Activated CD8-positive, alpha-beta T cell treated with anti-CD3 and anti-CD28 coated beads, Interleukin-2, amount 10 ng/mL, durations not matched to agents 7 days and 5 days (primary cell): ENCODE measurements at places on chromosomes 16 and 17.
A peak's percentile ranks its signal among the peaks of the same experiment; 100 is the strongest.

DNA sequence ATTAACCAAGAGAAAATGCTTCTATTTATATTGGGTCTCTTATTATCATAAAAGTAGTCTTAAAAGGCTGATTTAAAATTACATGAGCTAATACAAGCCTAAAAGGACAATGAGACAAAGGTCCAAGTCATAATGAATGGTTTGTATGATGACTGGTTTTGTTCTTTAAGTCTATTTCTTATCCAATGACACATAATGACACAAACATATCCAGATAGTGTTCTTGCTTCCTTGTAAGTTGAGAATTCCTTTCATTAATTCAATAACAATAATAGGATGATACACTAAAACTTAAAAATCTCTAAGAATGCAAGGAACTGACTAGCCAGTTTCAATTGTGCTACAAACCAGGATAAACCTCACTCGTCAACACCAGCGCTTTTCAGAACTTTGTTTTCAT, 244.1 kb downstream of the CEP112 start:
- DNase-seq: no peak

DNA sequence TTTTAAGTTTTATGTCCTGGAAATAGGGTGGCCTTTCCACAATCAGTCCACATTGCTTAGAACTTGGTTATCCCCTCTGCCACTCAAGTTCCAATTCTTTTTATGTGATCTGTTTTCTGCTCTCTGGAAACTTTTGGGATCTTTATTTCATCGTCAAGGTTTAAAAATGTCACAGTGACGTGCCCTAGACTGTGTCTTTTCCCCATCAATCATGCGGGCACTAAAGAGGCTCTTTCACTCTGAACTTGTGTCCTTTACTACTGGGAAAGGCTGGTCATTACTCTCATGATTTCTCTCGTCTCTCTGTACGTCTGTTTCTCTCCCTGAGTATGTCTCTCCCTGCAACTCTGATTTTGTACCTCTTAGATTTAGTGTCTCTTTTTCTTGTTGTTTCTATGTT, 189.8 kb upstream of the AXIN2 start:
- no peak for DNase-seq

DNA sequence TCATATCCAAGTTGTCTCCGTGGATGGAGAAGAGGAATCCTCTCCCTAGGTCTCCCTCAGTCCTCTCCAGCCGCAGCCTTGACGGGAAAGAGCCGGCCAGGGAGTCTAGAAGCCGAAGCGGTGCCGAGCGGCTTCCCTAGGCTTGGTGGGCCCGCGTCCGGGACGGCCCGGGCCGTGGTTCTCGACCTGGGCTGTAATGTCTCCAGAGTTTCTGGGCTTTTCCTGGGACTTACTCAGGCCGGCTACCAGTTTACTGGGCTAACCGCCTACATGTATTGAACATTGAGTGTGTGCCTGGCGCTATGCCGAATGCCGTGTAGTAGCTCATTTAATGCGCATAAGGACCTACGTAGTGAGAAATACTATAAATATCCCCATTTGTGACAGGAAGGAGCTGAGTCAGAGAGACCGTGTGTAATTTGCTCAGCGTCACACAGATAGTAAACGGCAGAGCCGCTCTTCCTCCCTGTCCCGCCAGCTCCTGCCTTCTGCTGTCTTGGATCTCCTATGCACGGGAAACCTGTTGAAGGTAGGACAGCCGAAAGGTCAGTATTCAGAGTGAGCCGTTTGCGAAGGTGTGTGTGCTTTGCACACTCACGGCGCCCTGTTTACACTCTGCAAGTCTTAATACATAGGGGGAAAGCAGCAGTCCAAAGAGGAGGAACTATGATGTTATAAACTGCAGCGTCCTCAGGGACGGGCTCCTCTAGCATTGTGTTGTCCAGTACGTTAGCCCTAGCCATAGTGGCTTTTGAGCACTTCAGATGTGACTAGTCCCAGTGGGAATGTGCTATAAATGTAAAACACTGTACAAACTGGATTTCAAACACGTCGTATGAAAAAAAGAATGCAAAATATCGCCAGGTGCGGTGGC, 723 bp upstream of the SPAG5 start:
- DNase-seq: peak; percentile 68

DNA sequence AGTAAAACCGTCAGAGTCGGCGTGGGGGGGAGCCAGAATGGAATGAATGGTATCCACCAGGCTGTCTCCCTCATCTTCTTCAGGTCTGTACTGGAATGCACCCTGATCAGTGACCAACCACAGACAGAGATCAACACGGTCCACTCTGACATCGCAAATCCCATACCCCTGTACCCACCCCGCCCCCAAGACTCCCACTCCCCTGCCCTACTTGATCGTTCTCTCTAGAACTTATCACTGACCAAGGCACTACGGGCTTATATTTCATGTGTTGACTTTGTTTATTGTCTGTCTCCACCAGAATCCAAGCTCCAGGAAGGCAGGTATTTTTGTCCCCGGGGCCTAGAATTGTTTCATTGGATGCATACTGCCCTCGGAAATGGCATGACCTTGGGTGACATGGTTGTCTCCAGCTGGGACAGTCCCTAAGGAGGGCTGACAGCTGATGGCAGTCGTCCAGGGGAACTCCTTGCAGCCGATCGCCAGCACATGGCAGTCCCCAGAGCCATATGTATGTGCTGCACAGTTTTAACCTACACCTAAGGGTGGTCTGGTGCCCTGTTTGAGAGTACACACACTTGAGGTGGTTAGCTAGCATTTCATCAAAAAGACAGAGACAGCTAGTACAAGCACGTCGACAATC, 526 bp upstream of the MFSD6L start:
- DNase-seq: no peak

DNA sequence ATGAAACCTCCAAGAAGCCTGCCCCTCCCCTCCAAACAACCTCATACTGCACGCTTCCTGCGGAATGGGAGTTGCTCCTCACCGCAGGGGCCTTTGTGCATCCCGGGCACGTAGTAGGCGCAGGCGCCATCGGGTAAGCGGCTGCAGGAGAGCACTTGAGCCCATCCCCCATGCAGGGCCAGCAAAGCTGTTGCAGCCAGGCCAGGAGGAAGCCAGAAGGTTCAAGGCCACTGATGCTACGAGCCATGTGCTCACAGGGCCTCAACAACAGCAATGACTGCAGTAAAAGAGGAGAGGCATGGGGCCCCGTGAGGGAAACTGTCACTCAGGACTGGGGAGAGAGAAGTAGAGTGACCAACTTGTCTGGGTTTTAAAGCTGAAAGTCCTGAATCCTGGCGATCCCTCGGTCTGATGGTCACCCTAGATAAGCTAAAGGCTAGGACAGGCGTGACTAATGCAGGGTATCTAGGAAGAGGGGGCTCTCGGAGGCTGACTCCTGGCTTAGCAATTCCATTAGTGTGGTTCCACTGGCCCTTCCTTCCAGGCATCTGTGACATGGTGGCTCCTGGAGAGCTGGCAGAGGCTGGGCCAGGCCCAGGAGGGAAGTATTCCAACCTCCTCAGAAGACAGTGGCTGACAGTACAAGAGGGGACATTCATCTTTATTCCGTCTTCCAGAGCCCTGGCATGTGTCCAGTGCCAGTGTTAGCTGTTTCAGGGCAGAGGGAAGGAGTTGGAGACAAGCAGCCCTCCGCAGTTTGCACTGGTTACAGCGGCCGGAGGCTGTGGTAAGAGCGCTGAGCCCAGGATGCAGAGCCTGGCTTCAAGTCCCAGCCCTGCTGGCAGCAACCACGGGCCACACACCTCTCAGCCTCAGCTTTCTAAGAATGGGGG, 20.8 kb downstream of the GOSR2 start:
- peak; percentile 37 for DNase-seq

DNA sequence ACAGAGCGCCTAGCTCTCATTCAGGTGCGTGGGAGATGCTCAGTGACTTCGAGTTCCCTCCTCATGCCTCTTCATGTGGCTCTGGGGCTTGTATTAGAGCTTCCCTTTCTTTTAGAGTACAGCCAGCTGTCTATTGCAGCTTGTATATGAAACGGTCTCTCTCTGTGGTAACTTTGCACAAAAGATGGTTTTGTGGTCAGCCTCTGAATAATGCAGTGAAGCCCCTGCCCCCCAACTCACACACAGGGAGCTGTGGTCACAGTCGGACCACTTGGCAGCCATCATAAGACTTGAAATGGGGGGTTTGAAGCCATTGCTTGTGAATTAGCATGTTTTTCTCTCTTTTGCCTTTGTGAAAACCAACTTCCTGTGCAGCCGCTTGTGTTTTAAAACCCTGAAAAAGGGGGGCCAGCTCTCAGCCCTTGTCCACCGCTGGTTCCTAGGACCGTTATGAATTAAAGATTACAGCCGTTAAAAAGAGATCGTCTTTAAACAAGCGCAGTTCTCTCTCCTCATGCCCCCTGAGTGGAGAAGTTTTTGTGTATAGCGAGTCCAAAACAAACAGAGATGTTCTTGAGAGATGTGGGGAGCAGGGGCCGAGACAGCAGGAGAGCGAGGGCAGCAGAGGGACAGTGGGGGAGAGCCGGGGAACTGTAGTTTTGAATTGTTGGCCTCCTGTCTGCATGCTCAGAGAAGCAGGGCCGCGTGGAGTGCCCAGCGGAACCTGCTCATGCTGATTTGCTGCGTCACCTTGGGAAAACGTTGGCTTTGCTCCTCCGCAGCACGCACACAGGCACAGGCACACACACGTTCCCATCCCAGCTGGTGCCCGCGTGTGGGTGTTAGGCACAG, 199.0 kb downstream of the MSI2 start:
- DNase-seq: peak; percentile 86

DNA sequence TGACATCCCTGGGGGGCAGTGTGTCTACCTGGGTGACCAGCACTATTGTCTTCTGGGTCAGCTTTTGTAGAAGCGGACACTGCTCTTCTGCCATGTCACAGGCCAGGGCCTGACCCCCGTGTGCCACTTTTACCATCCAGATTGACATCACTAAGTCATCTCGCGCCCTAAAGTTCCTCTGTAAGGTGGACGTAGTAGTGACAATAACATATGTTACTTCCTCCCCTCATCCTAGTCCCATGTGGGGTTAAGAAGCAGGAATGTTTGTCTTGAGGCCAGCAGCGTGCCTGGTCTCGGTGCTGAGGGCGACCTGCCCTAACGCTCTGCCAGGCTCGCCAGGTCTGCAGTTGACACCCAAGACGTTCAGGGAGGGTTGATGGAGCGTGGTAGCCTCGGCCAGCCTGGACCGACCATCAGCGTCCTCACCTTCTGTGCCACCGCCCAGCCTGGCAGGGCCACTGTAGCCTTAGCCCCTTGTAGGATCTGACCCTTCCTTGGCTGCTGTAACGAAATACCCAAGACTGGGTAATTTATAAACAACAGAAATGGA, 20.7 kb downstream of the GAA start:
- no peak for DNase-seq

- no peak for DNase-seq
Observed at GRCh38 chr17:1022278-1023024, 25.5 kb downstream of the TIMM22 start.

- DNase-seq: no peak
Observed at GRCh38 chr17:32865141-32865540, 11.8 kb downstream of the MYO1D start.

- no peak for DNase-seq
Observed at GRCh38 chr16:35730251-35730650, 2270.8 kb downstream of the TP53TG3F start.
